ENCODE measurements at places on chromosomes 2 and 18.

GRCh38 chr2:42087137-42087856 is 39.5 kb downstream of the PKDCC start:
- no peak for DNase-seq

DNA sequence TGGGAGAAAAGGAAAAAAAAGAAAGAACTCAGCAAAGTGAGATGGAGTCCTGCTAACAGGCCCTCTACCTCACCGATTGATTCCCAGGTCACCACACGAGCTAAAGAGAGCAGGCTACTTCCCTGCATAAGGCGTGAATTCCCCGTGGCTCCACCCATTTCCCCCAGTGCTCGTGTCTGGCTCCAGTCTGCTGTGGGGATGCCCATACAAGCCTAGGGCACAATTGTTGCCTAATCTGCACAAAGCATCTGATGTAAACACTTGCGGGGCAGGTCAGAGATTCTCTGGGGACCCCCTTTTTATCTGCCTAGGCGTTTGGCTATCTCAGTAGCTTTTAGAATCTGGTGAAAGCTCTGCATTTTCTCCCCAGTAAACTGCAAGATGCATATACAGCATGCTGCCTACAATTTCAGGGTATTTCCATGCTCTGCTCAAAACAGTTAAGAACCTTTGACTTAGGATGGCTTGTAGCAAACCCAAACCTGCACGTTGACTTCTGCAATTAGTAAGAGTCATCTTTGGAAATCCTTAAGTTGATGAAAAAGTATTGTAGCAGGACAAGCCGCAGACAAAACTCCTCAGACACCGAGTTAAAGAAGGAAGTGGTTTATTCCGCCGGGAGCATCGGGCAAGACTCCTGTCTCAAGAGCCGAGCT is 34.8 kb downstream of the MYO3B start:
- DNase-seq: no peak

- no peak for DNase-seq
Measured at GRCh38 chr2:120566331-120567035, 169.2 kb upstream of the GLI2 start.

- no peak for DNase-seq
Measured at GRCh38 chr18:13257361-13257980, 38.9 kb downstream of the LDLRAD4 start.

DNA sequence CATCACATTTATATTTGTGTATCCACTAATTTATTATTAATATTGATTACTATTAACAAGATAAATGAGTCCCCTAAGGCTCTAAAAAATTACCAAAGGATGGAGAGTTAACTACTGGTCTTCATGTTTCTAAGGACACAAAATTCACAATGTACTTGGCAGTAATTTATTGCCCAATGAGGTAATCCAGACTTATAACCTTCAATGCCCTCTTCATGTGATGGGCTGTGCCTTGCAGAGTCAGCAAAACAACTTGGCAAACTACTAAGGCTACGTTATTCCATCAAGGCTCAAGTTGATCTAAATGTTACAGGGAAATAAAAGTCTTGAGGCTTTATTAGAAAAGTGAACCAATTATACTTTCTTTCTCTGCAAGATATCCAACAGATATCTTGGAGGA is 804.9 kb upstream of the NXPH2 start:
- no peak for DNase-seq

DNA sequence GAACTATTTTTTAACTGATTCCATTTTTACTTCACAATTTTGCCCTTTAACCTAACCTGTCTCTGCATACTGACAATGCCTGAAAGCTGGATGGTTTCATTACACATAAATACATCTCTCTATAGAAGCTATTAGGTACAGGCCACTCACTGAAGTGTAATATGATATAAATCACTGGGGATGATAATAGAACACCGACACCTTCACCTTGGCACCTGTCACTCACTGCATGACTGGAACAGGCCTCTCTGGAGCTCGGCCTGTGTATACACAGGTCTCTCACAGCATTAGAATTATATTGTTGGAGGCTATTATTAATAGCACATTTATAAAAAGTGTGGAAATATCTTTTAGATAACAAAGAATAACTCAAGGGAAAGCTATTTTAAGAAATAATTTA is 138.2 kb downstream of the TMEM131 start:
- no peak for DNase-seq

DNA sequence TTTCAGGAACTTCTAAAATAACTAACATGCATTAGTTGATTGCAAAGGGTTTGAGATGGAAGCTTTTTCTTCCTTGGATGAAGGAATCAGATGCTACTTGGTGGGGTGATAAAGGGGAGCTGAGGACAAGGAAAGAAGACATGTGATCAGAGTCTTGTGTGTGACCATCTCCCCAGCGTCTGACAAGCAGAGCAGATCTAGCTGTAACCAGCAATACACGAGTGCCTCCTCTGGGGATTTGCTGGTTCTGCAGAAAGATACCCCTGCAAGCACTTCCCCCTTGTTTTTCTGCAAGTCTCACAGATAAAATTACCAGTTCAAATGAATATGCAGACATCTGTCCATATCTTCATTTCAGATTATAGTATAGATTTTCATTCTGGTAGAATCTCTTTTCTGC is 2.7 kb downstream of the CDH7 start:
- no peak for DNase-seq

GRCh38 chr2:38039121-38039910 is 36.6 kb downstream of the CYP1B1 start:
- no peak for DNase-seq

- DNase-seq: no peak
Measured at GRCh38 chr2:220835583-220835982, 736.5 kb downstream of the EPHA4 start.
